Umbilical cord (tissue), 2 donors: ENCODE measurements at places on chromosomes 4 and X. TPM values are rescaled to one million over a fixed set of nuclear protein-coding genes. Genes with fewer than 3 reads are reported as not detected.
A peak's percentile ranks its signal among the peaks of the same experiment; 100 is the strongest.

The FGF13 gene
- 25.3 TPM for total RNA-seq

The EXOC1L gene
- not detected for total RNA-seq

The SERTM2 gene
- total RNA-seq: 1.7 TPM

The PRRG3 gene
- total RNA-seq: 0.24 TPM

The OPHN1 gene
- total RNA-seq: 8.7 TPM

The NAA11 gene
- 6.5 TPM for total RNA-seq

The PPP4R3C gene
- total RNA-seq: 0.24 TPM

The DUX4 gene
- total RNA-seq: 2.4 TPM

The FAM193A gene
- total RNA-seq: 23.4 TPM

DNA sequence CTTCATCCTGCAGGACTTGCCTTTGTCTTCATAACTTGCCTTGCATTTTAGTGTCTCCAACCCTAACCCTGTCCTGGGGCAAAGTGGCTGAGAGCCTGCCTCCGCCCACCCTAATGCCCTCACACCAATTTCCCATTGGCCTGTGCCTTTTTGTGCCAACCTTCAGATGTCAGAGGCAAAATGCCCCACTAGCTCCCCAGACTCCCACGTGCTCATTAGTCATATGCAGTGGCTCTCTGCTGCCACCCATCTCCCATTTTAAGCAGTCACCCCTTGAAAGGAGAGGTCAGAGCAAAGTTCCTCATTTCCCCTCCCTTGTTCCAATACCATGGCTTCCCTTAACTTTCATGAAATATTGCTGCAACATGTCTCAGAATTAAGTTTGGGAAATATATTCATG is 74.8 kb upstream of the PASD1 start:
- DNase-seq: no peak

DNA sequence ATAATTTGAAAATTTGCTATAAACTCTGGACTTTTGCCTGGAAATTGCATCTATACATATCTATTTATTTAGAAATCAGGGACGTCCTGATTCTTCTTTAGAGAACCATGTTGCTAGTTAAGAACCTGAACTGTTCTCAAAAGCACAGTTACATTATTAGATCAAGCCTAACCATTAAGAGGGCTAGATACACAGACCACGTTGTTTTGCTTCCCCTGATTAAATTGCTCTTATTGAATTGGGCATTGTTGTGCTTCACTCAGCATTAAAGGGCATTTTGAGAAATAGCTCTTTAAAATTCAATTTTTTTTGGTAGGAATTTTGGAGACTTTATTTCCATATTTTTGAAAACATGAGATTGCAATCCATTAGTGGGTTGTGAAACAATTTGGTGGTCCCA is 44.4 kb downstream of the FIP1L1 start:
- no peak for DNase-seq

DNA sequence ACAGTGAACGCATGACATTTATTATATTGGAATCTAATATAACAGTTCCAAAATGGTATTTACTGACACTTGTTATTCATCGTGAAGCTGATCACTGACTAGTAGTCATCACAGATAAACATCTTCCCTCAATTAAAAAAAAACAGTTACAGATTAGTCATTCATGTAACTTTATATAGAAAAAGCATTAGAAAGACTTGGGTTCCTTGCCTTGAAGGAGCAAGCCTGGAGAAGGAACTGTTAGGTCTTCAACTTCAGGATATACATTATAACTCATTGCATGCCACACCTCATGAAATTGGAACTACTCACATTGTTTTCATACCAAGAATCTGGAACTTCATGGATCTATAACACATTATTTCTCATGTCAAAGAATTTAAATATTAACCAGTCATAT is 317.7 kb downstream of the CCSER1 start:
- DNase-seq: no peak

- peak; percentile 50 for DNase-seq
Observed at GRCh38 chr4:141912831-141913230, 276.4 kb downstream of the IL15 start.

DNA sequence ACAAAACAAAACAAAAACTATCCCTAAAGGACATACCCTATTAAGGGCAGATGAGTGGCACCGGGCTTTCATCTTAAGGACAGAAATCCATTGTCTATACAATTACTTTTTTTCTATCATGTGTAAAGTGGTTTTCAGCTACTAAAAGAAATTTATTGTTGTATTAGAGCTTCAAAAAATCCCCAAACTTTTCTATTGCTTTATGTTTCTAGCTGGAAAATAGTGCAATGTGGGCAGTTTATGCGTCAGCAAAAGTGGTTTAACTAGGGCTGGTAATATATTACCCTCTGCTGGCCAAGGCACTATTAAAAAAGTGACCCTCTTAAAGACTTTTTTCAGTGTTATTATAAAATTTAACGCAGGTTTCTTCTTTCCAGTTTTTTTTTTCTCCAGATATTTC is 15.5 kb upstream of the GPR82 start:
- no peak for DNase-seq

GRCh38 chrX:136192135-136192534 is 44.8 kb downstream of the FHL1 start:
- no peak for DNase-seq

GRCh38 chr4:25190407-25190806 is 30.2 kb upstream of the SEPSECS start:
- DNase-seq: no peak

DNA sequence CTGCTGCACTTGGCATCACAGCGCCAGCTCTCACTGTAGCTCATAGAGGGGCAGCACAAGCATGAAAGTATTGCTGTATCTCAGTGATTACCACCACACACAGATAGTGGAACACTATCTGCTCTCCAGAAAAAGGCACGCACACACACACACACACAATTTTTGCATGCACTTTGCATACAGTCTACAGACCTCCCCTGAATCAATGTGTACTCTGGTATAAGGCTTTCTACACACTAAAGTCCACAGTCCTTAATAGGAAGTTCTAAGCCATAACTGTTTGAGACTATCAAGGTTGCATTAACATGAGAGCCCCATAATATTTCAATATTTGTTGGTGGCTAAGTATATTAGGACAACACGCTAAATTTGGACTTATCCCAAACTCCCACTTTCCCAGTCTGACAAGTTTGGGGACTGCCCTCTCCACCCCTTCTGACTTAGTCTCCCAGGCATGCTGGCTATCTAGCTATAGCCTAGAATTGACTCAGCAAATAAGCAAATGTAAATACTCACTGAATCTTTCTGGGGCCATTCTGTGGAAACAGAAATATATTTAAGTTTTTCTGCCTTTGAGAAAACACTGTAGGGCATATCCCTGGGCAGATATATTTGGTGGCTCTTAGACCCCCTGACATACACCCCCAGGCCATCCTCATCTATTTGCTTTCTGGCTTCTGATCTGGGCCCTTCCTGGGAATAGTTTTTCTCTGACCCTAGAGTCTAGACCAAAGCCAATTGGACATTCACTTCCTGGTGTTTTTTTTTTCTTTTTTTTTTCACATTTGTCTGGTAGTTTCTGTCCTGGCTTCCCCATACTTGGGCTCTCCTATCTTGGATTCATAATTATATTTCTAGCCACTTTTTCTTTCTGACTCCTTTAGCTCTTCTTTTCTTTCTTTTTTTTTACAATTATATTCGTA is 36.4 kb upstream of the CT47C1 start:
- no peak for DNase-seq

DNA sequence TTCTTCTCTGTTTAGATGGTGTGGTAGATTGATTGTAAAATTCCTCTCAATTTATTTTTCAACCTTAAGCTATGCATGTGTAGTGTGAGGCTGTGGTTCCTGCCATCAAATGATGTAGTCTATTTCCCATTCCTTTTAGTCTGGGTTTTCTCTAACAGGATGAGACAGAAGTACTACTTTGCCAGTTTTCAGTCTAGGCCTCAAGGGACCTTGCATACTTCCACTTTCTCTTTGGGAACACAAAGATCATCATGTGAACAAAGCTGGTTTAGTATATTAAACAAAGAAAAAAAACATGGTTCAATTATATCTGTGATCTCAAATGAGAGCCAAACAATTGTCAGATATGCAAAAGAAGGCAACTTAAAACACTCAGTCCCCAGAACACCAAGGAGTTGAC is 1284.0 kb downstream of the RAPGEF2 start:
- no peak for DNase-seq

- DNase-seq: no peak
Observed at GRCh38 chrX:12824944-12825343, 33.7 kb downstream of the PRPS2 start.

DNA sequence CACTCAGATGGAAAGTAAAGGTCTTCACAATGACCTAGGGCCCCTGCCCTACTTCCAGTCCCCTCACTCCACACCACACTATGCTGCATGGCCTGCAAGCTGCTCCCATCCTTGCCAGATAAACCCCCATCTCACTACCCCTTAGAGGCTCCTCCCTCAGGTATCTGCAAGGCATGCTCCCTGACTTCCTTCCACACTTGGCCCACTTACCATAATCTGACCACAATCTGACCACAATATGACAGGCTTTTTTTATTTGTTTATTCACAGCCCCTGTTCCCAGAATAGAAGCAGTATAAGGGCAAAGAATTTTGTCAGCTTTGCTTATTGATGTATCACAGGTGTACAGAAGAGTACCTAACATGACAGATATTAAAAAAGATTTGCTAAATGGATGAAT is 124.7 kb downstream of the CAMK2D start:
- no peak for DNase-seq

DNA sequence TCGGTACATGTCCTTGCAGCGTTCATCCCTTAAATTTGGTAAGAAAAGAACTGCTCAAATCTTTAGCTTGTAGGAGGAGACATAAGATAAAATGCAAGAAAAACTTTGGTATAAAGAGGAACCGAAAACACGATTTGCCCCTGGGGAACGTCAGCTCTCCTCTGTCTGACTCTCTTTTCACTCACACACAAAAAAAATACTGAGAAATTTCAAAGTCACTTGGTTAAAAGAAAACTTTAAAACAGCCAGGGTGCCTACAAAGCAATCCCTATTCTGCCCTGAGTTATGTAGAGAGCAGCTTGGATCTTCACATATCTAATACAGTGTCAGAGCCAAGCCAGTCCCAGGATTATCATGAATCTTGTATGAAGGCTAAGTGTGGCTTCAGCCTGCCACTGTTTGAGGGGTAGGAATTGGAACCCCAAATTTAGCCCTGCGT is 248.5 kb upstream of the CXXC4 start:
- DNase-seq: no peak

- DNase-seq: peak; percentile 21
Observed at GRCh38 chrX:97267396-97268181, 383.9 kb downstream of the RPA4 start.

DNA sequence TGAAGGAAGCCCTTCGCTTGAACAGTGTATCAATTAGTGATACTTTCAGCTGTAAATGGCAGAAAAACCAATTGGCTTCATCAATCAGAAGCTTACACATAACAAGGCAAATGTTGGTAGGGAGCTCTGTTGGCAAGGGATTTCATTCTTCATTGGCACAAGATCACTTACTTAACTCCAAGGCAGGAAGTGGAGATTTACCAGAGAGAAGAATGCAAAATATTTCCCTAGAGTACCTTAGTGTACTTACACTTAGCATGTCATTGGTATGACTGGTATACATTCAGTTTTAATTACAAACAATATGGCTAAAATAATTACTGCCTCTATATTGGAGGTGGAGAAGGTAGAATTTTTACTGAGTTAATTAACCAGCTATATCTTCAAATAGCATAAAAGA is 545.0 kb downstream of the GABRG1 start:
- DNase-seq: no peak

DNA sequence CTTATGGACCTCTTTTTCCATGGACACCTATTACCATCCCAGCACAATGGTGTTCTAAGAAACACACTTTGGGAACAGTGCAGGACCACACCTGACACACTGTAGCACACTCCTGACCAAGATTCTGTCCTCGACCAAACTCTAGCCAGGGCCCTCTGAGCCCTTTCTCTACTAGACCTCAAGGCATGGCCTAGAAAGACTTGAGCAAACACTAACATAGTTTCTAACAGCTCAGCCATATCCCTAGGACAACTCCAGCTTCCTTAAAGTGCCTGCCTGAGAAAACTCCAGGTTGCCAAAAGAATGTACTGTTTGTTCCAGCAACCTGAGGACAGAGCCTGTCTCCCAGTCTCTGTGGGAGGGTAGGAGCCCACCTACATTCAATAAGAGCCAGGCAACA is 48.3 kb downstream of the QDPR start:
- DNase-seq: no peak

- no peak for DNase-seq
Observed at GRCh38 chr4:48228949-48229348, 40.7 kb downstream of the TEC start.

DNA sequence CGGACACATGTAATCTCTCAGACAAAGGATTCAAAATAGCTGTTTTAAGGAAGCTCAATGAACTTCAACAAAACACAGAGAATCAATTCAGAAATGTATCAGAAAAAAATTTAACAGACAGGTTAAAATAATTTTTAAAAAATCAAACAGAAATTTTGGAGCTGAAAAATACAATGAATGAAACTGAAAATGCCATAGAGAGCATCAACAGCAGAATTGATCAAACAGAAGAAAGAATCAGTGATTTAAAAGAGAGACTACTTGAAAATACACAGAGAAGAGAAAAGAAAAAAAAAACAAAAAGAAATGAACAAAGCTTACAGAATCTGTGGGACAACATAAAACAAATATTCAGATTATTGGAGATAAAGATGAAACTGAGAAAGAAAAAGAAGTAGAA is 118.8 kb upstream of the GYPA start:
- DNase-seq: no peak

DNA sequence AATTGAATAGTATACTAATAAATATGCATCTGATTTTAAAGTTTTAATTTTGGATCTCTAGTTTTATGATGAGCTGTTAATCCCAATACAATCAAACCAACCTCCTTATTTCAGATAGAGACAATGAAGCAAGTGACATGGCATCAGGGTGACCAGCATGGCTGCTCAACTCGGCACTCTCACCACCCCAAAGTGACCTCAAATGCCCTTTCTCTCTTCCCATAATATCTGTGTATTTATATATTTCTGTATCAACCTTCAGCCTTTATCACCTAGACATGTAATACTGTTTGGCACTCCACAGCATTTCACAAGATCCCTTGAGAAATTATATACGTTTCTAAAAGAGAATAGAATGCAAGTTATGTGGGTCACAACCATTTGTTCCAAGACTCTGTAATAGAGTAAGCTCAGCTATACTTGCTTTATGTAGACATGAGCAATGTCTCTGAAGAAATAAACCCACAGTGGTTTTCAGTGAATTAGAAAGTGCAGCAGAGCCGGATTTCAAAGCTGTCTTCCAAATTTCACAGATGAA is 1623.2 kb upstream of the PABPC4L start:
- DNase-seq: no peak

GRCh38 chr4:186733778-186734177 is 10.1 kb upstream of the FAT1 start:
- DNase-seq: no peak

DNA sequence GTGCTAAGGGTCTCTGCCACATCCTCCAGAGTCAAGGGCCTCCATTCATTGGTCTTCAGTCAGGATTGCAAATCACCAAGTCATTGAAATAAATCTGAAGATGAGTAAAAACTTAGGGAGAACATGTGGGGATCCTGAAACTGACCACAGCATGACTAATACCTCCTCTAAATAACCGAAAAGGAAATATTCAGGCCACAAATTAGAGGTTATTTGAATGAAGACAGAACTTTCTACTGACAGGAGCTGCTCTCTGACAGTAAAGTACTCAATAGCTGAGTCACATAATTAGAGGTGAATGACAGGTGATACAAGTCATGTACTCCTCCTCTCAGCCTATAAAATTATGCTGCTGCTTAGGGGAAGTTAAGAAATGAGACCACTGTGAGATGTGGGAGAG is 240.2 kb upstream of the F9 start:
- DNase-seq: no peak
